ENCODE measurements at places on chromosomes 5 and 9. TPM values are rescaled to one million over a fixed set of nuclear protein-coding genes. Genes with fewer than 3 reads are reported as not detected.

Gene ABO
- not detected for total RNA-seq

Gene SPARC
- total RNA-seq: 702 TPM

Gene OLFM1
- total RNA-seq: 2.0 TPM

Gene GADD45G
- 0.65 TPM for total RNA-seq

Gene LARP1
- 38.0 TPM for total RNA-seq

All from epithelial cell of umbilical artery (primary cell).